ENCODE measurements at places on chromosomes 3 and 15.

- DNase-seq: no peak
Observed at GRCh38 chr3:133662278-133662651, 524 bp upstream of the TOPBP1 start.

DNA sequence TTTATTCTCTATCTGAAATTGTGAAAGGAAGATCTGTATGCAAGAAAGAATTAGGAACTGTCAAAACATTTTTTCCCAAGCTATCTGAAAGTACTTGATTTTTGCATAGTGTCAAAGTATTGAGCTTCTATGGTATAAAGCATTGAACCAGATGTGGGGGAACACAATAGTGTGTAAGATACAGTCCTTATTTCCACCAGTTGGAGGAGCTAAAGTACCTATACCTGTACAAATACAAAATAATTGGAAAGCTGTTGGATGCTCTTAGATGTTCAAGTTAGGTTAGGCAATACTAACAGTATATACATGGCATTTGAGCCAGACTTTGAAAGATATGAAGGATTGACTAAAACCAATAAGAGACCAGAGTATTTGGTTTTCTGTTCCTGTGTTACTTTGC is 148.4 kb downstream of the B3GALNT1 start:
- no peak for DNase-seq

GRCh38 chr3:84724877-84725276 is 233.9 kb upstream of the CADM2 start:
- no peak for DNase-seq

- DNase-seq: no peak
Observed at GRCh38 chr3:191350396-191351090, 20.2 kb upstream of the UTS2B start.

- no peak for DNase-seq
Observed at GRCh38 chr15:80217327-80217900, 34.6 kb downstream of the CTXND1 start.

DNA sequence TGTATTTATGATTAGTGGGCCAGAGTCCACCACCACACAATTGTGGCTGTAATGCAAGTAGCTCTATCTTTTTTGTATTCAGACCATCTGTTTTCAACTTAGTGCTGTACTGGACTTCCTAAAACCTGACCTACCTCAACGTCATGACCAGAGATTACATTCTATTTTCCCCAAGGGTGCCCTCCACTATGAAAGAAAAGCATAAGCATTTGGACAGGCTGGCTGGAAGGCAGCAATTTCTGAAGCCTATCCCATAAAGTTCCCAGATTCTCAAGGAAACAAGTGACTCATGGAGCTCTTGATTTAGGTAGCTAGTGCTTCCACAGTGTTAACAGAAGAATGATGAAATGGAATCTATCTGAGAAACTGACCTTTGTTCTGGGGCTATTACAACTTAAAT is 75.8 kb downstream of the COL8A1 start:
- no peak for DNase-seq

- DNase-seq: no peak
Observed at GRCh38 chr3:105842943-105843342, 25.9 kb downstream of the CBLB start.

DNA sequence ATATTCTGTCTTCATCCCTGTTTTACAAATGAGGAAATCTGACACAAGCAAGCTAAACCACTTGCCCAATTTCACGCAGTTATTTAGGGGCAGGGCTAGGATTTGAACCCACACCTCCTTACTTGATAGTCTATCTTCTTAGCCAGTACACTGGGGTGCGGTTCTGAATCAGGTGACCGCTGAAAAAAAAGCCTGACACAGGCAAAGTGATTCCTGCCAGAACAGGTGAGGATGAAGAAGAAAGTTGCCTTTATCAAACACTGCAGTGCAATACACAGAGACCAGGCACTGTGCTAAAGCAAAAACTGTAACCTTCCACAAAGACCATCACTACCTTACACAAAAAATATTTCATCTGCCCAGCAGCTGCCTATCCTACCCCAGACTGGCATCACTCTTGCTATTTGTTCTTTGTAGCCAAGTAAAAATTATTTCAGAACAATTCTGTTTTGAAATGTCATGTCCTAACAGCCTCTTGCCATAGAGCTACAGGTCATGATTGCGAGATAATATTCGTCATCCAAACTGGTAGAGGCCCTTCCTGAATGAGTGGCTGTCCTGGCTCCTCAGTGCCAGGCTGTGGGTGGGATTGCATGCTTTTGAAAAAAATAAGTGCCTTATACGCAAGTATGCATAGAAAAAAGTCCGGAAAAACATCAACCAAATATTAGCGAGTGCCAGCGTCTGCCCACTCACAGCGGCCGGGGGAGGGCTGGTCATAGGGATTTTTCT is 142.3 kb upstream of the TPM1 start:
- DNase-seq: no peak

DNA sequence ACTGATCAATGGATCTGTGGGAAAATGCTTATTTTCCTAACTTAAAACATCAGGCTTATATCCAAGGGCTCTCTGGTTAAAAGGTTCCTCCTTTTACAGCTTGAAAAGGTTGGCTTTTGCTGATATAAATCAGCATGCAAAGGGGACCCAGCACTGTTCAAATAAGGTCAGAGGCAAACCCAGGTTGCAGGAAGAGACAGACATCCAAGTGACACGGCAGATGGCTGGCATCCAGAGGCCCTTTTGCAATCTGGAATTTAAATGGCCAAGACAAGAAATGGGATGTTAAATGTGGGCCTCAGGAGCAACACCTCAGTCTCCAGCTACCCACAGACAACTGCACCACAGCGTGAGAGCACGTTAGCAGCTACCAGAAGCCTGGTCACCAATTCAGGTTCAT is 6.3 kb downstream of the SH3BP5 start:
- no peak for DNase-seq

DNA sequence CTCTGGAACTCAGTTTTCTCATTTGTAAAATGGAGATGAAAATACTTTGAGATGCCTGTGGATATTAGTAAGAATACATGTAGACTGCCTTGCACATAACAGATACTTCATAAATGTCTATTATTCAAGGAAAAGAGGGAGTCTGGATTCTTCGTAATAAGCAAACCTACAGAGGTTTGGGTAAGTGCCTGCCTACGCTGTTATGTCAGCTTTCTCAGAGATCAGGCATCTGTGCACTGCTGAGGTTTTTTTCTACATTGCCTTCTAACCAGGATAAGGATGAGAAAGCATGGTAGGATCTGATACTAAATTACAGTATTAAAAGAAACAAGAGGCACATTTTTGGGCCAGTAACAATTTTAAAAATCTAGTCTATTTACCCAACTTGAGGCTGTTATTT is 10.9 kb downstream of the MCTP2 start:
- DNase-seq: no peak

GRCh38 chr3:42020684-42021307 is 58.9 kb upstream of the ULK4 start:
- DNase-seq: no peak

DNA sequence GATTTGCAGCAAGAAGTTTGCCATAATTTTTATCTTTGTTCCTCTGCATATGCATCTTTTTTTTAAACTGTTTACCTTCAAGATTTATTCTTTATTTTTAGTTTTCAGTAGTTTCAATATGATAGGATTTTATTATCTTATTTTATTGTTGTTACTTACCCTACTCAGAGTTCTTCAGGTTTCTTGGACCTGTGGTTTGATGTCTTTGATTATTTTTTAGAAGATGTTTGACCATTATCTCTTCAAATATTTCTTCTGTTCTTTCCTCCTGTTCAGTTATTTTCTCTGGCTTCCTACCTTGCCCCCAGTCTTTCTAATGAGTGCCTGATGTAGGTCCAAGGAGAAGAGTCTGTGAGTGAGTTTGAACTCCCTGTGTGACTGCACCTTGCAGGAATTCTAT is 137.7 kb downstream of the FILIP1L start:
- DNase-seq: no peak

- DNase-seq: peak; percentile 73
Observed at GRCh38 chr3:137032465-137033120, 74.8 kb downstream of the IL20RB start.

GRCh38 chr3:122977746-122978466 is 49.7 kb downstream of the SEMA5B start:
- no peak for DNase-seq

DNA sequence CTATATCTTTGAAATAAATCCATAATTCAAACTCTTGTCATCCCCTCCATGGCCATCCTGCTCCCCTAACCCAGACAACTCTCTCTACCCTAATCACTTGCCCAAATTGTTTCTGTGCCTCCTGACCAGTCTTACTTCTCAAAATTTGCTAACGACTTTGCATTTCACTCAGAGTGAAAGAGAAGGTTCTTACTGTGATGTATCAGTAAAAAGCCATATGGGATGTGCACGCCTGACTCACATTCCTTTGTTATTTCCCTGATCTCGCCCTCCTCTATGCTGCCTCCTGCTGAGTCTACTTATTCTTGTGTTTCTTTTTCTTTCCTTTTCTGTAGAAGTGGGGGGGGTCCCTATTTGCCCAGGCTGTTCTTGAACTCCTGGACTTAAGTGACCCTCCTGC is 487.2 kb upstream of the FRG2C start:
- DNase-seq: no peak

DNA sequence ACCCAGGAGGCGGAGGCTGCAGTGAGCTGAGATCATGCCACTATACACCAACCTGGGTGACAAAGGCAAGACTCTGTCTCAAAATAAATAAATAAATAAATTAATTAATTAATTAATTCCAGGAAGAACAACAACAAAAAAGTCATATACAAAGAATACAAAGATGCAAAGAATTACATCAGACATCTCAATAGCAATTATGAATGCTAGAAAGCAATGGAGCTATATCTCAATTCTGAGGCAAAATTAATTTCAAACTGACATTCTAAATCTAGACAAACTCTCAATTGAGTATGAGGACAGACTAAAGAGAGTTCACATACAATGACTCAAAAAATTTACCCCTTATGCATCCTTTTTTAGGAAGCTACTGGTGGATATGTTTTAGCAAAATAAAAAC is 69.6 kb upstream of the CTNNB1 start:
- no peak for DNase-seq
